Chondrocyte (in vitro differentiated cells): ENCODE measurements at places on chromosomes 7 and 10.
A peak's percentile ranks its signal among the peaks of the same experiment; 100 is the strongest.

- DNase-seq = no peak
Measured at GRCh38 chr7:158977981-158978380, 121.6 kb downstream of the DYNC2I1 start.

DNA sequence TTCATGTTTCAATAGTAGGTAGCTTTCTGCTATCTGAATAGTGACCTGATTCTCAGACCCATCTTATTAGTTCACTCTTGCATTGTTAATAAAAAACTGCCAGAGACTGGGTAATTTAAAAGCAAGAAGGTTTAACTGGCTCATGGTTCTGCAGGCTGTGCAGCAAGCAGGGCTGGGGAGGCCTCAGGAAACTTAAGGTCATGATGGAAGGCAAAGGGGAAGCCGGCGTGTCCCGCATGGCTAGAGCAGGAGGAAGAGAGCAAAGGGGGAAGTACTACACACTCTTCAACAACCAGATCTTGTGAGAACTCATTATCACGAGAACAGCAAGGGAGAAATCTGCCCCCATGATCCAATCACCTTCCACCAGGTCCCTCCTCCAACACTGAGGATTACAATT is 185.2 kb upstream of the PITRM1 start:
- DNase-seq = no peak

GRCh38 chr7:130996205-130996832 is 262.3 kb upstream of the KLF14 start:
- no peak for DNase-seq

- no peak for DNase-seq
Measured at GRCh38 chr7:12957487-12957886, 270.1 kb downstream of the ARL4A start.

GRCh38 chr10:25288181-25288580 is 113.4 kb downstream of the GPR158 start:
- DNase-seq = no peak

DNA sequence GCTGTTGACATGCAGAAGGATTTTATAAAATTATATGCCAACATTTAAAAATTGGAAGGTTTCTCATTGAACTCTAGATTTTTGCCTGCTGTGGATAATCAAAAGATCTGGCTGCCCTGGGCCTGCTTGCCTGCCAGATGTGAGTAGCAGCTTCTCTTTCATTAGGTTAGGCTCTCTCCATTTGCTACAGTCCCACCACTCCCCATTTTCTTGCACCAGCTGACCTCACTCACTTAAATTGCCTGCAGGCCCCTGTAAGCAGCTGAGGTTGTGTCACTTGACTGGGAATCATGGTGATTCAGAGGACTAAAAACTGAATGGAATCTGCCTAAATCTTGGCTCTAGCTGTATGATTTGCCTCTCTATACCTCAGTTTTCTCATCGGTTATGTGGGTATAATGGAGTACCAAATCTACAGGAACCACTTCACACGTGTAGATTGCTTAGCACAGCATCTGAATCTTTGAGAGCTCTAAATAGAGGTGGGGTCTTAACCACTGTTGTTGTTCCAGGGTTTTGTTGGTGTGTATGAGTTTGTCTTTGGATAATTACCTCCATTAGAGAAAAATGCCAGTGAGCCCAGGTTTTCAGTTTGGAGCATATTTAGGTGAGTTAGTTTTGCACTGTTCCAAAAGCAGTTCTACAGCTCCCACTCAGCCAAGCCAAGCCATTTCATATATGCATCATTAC is 18.6 kb upstream of the RAPGEF5 start:
- DNase-seq = no peak

DNA sequence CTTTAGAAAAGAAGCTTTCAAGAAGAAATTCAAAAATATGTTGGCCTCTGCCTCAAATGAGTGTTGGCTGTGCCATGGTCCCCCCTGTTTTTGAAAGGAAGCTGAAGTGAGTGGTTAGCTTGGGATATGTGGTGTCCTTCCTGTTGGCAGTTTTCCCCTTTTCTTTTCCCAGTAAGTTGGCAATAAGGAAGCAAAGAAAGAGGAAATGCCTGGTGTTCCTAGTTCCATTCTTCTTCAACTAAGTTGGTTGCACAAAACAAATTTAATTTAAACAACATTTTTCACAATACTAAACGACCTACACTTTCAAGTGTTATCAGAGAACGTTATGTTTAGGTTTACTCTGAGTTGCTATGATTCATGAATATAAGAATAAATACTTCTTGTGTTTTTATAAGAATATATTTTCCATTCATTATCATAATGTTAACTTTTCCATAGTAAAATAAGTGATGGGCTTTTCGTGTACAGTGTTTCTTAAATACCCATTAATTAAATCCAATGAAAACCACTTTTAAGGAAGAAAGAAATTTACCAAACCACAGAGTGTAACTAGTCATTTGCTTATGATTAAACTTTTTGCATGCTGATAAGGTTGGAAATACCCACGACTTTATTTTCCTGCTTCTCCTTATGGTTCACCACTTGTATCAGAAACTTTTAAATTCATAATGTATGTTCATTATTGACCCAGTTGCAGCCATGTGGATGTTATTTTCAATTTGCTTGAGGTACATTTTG is 7.7 kb downstream of the HDAC9 start:
- no peak for DNase-seq

DNA sequence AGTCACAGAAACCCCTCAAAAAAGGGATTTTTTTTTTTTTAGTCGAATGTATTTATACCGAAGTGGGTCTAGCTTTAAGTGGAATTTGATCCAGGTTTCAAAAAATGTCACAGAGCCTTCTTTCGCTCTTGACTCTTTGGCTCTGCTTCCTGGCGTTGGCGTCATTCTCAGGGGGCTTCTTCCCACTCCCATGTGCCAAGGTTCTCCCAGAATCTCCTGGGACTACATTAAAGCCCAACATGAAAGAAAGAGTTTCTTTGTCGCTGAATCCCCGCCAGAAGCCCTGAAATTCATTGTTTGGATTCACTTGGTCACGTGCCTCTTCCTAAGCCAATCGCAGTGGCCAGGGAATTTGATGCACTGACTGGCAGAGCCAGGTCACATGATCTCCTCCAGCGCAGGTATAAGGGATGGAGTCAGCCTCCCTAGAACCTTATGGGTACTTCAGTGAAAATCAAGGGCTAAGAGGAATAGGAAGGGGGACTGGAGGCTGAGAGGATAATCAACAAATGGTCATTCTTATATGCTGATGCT is 101.2 kb downstream of the RPS24 start:
- DNase-seq = no peak

- no peak for DNase-seq
Measured at GRCh38 chr10:11730779-11731178, 11.4 kb upstream of the ECHDC3 start.

DNA sequence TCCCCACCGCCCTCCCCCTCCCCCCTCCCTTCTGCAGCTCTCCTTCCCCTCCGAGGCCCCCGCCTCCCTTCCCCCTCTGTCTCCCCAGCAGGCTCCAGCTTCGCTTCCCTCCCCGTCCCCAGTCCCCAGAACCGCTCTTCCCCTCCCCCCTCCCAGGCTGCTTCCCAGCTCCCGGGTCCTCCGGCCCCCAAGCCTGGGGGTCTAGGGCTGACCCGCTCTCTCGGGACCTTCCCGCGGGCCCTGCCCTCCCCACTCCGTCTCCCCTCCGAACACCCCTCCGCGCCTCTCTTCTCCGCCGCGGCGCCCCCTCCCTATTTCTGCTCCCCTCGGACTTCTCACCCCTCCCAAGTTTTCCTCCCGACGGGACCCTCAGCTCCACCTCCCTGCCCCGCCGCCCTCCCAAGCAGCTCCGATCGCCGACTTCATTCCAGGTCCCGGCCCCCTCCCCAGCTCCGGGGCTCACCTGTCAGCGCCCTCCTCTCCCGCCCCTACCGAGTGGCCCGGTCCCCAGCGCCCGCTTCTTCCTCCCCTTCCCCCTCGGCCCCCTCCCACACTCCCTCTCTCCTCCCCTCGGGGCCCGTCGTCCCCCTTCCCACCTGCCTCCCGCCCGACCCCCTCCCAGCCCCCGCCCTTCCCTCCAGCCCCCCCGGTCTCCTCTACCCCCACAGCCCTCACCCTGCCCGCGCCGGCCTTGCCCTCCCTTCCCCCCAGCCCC is 990 bp downstream of the ZNF467 start:
- peak; percentile 71 for DNase-seq

DNA sequence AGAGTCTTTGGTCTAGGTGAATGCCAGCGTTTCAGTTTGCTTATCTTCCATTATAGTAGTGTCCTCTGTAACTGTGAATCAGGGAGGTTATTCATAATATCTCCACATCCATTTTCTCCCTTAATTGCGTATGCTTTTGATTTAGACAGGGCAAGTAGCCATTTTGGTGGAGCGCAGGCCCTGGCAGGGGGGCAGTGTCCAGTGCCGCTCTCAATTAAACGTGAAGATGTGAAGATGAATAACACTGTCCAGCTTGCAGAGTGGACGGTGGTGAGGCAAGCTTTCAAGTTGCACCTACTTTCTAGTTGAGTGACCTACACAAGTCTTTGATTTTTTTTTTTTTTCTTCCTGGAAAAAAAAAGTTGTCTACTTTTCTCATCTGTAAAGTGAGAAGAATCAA is 4.5 kb downstream of the TSPAN14 start:
- DNase-seq = peak; percentile 20

DNA sequence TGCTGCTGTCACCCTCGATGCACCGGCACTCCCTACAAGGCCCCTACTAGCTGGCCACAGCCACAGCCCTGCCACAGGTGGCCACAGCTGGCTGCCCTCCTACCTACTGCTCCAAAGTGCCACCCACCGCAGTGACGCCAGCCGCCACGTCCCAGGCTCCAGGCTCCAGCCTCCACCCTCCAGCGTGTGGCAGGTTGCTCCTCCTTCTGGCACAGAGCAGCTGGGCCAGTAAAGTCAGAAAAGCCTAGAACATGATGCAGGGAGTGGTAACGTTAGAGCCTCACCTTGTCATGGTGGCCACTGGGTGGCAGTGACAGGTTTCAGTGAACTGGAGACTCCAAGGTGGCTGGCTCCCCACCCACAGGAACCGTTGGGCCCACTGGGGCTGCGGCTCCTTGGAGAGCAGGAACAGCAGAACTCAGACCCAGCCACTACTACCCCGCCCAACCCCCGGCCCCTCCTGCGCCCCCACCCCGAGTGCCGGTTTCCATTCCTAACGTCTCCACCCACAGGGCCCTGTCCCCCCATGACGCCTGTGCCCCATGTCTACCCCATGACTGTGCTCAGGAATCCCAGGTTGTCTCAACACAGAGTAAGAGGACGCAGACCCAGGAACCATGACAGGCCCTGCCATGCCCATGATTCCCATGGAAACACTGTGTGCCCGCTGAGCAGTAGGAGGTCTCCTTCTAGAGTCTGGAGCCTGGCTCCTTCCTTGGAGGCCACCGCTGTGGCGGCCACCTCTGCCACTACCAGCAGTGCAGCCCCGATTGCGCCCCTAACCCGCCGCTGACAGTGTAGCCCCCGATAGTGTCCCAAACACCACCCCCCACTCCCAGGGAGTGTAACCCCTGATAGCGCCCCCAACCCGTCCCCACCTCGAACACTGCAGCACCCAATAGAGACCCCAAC is 52.3 kb upstream of the ZNF33B start:
- DNase-seq = no peak

- no peak for DNase-seq
Measured at GRCh38 chr10:66167816-66168215, 758.0 kb upstream of the LRRTM3 start.

DNA sequence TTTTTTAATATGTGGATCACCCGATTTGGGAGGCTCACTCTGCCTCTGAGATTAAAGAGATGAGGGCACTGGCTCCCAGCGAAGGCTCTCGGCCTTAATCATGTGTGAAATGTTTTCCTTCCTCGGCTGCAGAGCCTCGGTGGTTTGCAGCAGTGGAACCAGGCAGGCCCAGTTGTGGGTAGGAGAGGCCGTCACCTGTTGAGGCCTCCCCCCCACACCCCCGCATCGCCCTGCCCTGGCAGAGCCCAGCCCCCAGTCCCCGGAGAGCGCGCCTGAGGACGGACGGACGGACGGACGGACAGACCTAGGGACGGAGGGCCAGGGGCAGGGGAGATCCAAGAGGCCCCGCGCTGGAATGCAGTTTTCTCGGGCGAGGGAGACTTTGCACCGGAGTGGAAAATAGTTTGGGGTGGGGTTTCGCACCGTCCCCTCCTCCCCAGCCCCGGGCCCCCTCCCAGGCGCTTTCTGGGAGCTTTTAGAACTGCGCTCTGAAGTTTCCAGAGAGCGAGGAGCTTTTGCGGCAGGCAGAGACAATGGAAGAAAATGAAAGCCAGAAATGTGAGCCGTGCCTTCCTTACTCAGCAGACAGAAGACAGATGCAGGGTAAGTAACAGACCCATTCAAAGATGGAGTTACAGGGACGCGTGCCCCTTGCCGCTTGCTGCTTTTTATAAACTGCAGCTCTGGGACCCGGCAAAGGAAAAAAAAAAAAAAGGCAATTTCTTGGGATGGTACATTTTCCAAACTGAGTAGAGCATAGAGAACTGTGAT is at the start of gene KIAA1217:
Gene KIAA1217 (plus strand): TSS at position 478 of the 771 bp plus-strand sequence. CDS start 56 bp downstream, at position 534.
- DNase-seq = no peak

GRCh38 chr10:48277093-48277492 is 2.6 kb upstream of the FRMPD2 start:
- no peak for DNase-seq

- DNase-seq = no peak
Measured at GRCh38 chr7:35319606-35320005, 65.7 kb upstream of the TBX20 start.

DNA sequence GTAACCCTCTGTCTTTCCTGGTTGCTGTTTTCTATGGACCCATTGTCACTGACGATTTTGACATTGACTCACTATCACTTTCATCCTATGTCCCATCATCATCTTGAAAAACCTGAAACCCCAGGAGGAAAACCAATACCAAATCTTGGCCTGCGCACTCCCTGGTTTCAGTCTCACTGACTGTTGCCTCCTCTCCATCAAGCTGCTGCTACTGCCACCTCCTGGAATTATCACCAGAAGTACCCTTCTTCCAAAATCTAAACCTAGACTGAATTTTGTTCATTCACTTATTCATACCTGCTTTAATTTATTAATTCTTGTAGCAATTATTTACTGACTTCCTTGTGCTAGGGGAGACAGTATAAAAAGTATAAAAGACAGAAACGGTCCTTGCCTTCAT is 44.5 kb upstream of the ACBD5 start:
- no peak for DNase-seq

DNA sequence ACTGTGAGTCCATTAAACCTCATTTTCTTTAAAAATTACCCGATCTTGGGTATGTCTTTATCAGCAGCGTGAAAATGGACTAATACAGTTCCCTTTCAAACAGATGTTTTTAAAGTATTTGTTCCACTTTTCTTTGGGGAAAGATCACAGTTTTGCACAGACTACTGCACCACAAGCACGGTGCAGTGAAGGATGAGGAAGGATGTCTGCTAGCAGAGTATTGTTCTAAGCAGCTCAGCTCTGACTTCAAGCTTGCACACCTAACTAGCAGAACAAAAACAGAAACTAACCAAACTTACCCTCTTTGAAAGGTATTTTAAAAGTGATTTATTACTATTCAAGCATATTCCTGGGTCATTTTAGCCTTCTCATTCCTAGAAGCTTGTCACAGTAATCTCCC is 20.0 kb downstream of the THNSL1 start:
- no peak for DNase-seq
